GM20000 (cell line): ENCODE measurements at places on chromosomes 1 and 21.

DNA sequence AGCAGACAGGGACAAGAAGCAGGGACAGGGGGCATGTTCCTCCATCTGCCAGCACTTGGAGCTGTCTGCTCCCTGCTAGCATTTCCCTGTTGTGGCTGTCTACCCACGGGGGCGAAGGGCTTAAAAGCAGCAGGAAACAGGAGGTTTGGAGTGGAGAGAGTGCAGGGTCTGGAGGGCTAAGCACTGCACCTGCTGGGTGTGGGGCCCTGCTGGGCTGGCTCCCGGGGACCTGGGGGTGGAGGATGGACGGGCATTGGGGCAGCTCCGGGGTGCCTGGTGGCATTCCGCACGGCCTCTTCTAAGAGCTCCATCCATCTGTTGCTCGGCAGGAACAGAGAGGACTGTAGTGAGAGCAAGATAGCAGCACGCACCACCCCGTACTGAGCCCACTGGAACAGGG lies 21.2 kb downstream of the LRRC71 start:
- DNase-seq = no peak

DNA sequence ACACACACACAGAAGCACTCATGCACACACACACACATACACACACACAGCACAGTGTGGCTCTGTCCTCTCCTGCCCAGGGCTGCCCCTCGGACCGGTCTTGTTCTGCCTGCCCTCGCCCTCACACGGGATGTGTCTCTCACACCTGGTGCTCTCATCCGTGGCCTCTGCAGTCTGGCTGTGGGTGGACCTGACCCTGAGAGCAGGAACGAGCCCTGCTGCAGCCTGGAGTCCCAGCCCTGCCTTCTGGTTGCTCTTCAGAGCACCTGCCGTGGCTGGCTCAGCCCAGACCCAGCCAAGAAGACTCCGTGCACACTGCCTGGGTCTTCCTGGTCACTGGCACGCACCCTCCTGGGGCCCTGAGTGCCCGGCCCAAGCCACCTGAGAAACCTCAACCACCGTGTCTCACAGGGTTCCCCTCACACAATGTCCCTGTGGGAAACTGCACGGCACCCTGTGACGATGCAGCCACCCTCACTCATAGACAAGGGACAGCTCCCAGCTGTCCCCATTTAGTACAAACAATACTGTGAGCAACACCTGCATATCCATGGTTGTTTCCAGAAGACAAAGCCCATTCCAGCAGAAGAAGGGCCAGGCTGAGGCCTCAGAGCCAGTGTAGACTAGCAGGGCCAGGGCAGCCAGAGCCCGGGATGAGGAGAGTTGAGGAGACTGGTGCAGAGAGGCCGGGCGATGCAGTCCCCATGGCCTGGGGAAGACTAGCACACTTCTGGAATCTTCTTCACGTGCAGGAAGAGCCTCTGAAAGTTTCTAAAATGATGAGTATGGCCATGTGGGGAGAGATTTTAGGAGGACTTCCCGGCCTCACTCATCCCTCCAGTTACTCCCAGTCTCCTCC lies 234.0 kb downstream of the NPHP4 start:
- no peak for DNase-seq

DNA sequence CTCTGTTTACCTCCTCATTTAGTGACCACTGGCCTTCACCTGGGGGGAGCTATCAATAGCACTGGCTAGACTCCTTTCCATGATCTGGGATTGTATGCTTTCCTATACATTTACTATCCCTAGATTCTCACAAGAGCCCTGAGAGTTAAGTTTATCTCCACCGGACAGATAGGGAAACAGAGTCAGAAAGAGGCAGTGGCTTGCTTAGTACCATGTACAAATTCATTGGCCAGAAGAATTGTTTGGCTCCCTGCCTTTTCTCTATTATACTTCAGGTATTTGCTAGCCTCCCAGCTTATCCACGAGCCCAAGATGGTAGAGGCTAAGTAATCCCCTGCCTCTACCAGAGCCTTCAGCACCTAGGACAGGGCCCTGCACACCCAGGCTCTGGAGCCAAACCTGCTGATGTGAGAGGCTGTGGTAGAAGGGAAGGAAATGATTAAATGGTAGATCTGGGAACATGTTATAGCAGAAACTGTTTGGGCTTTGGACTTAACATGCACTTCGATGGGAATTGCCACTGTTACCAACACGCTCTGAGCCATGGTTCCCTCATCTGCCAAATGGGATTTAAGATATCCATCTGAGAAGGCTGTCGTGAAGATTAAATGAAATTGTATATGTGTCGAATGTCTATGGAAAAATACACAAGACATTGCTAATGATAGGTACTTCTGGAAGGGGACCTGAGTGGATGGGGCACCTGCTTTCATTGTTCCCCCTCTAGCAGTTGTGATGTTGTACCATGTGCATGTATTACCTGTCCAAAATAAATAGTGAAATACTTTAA lies 3.1 kb upstream of the BLACAT1 start:
- no peak for DNase-seq

GRCh38 chr1:193060115-193060403 lies 647 bp downstream of the RO60 start:
- DNase-seq = no peak

GRCh38 chr1:12616709-12617373 lies 1.2 kb downstream of the DHRS3 start:
- DNase-seq = no peak

GRCh38 chr1:82125866-82126265 lies 325.1 kb downstream of the ADGRL2 start:
- DNase-seq = no peak

DNA sequence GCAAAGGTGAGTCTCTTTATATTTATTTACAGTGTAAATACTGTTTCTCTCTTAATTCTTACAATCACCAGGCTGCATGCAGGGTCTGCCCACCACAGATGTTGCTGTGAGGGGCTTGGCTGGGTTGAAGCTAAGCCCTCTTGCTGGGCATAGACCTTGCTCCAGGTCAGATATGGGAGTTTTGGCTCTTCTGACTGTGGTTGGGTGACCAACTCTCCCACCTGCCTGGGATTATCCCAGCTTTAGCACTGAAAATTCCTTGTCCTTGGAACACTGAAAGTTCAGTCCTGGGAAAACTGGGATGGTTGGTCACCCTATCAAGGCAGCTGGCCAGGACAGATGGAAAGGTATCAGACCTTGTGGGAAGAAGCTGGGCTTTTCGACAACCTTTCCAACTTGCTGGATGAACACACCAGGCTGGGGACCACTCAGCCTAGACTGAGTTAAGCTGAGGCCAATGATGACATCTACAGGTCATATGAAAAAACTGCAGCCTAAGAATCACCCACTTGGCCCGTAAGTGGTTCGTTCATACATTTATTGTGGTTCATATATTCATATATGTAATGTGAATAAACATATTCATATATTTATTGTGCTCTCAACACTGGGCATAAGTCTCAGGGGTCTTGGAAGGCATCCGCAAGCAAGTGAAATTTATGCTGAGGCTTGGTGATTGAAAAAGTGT lies 26.6 kb upstream of the HPDL start:
- peak; percentile 67 for DNase-seq

- DNase-seq = no peak
Observed at GRCh38 chr21:39610703-39611102, 2.0 kb upstream of the B3GALT5 start.

DNA sequence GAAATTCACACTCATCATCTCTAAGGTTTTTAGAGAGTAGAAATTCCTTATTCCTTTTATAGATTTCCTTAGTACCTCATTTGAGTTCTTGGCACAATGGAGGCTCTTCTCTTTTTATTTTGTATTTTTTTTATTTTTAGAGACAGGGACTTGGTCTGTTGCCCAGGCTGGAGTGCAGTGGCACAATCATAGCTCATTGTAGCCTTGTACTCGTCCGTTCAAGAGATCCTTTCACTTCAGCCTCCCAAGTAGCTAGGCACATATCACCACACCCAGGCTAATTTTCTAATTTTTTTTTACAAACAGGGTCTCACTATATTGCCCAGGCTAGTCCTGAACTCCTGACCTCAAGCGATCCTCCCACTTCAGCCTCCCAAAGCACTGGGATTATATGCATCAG lies 29.6 kb downstream of the RGL1 start:
- DNase-seq = no peak

DNA sequence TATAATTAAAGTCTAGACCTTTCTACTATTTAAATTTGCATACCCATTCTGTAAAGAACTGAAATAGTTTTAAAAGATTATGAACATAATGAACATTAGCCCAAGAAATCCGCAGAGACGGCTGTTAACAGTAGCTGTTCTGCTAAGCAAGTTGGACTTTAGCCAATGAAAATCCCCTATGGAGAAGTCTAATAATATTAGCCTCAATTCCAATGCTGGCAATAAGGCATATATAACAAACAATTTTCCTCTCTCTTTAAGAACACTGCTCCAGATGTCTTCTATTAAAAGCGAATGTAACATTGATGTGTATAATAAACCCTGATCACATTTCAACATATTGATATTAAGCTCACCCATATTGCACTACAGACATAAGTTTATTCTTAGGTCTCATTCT lies 221.3 kb upstream of the KCTD3 start:
- no peak for DNase-seq

DNA sequence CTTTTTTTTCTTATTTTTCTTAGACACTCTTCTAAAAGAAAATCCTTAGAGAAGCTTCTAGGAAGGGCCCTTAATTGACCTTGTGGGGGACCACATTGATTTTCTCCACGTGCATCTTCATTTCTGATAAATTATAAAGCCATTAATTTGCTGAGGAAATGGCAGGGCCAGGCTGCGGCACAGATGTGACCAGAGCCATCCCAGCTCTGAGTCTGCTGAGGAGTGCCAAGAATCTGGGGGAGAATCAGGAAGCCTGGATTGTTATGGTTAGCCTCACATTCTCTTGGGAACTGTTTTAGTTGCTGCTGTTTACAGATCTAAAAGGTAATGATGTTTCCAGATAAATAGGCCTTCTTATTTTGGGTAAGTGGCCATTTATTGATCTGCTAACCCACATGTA lies 16.2 kb downstream of the PROX1 start:
- no peak for DNase-seq

DNA sequence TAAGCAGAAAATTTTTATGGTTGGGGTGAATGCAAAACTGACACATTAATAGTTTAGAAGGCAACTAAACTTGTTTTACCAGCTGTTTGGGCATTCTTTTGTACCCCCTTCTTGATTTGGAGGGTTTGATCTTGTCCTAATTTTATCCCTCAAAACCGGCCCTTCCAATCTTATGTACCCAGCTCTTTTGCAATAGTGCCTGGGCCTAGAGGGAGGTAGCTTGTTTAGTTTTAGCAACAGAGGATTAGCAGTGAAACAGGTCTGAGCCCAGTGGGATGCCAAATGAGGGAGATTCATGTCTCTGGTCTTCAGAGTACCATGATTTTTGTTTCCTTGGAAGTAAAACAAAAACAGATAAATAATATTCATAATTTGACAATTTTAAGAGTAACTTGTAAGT lies 45.1 kb downstream of the CRP start:
- no peak for DNase-seq

DNA sequence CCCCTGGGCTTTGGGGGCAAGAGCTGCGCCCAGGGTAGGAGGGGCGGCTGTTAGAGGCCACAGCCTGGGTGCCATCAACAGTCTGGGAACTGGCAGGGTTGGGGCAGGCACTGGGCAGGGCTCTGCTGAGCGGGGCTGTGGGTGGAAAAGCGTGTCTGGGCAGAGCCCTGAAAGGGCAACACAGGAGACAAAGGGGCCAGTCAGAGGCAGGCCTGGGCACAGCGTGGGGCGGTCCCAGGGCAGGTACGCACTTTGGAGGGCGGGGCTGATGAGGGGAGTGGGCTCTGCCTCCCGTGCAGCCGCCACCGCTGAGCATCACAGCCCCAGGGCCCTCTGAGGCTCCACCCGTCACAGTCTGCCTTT lies 13.9 kb downstream of the CELSR2 start:
- no peak for DNase-seq

- DNase-seq = no peak
Observed at GRCh38 chr1:164667600-164667999, 108.6 kb downstream of the PBX1 start.

DNA sequence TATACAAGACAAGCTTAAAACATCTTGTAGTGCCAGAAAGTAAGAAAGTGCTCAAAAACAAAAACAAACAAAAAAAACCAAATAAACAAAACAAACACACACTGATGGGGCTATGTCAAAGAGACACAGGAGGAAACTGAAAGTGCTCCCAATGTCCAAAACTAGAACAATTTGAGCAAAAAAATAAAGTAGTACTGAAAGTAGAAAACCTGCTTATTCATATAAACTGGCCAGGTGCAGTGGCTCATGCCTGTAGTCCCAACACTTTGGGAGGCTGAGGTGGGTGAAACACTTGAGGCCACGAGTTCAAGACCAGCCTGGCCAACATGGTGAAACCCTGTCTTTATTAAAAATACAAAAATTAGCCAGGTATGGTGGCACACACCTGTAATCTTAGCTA lies 129.9 kb downstream of the GLUL start:
- DNase-seq = no peak

DNA sequence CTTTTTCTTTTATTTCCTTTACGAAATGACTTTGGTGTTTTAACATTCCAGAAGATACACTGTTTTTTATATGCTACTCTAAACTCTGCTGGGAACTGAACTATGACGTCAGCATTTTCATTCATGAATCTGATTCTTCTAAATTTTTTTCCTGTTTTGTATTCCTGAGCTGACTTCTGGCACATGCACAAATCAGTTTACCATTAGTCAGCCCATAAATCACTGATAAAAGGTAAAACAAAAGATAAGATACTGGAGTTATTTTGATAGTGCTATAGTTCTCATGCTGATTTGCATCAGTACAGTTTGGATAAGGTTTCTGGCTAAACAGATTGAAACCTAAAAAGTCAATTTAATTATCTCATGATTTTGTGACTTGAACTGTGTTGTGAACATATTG lies 10.4 kb downstream of the CAMTA1 start:
- no peak for DNase-seq

DNA sequence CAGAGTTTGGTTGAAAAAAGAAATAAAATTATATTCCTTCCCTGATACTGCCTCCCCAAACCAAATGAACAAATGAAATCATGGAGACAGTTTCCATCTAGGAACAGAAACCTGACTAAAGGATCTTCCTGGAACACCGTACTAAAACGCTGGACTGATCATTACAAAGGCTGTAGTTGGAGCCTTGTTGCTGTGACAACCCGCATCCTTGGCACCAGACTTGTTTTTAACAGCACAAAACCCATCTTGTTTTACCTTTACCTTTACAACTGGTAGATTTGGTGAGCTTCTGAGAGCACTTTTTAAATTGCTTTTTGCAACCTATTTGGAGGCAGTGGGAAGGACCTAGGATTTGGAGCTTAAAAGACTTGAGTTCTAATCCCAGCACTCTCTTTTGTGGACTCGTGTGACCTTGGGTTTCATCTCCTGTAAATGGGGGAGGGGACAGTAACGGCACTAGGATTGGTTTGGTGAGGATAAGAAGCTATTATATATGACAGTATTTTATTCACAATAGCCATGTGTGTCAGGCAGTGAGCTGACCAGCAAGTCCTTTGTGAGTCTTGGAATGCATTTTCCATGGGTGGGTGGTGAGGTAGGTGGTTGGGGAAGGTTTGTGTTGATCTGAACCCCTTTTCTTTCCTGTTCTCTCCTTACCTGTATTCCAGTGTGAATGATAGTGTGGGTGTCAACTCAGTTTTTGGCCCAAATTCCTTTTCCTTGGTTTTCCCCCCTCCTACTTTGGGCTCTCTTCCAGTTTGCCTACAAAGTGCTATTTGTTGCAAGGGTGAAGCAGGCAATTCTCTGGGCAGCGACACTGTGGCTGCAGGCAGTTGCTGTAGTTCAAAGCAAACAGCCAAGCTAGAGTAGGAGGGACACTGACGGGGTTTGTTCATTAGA lies 12.6 kb downstream of the LRRC8D start:
- DNase-seq = no peak

- no peak for DNase-seq
Observed at GRCh38 chr1:170075186-170075585, 691 bp upstream of the KIFAP3 start.

- no peak for DNase-seq
Observed at GRCh38 chr1:98034505-98034904, 113.7 kb upstream of the DPYD start.
